Activated effector memory CD4-positive, alpha-beta T cell treated with anti-CD3 and anti-CD28 coated beads, Interleukin-2, amount 50 U/mL, for 16 hours (primary cell): ENCODE measurements at places on chromosomes 16 and 17.

GRCh38 chr16:14181371-14182050, 110.4 kb downstream of the MRTFB start:
- no peak for DNase-seq

- DNase-seq: no peak
Measured at GRCh38 chr17:14818469-14818868, 446.7 kb downstream of the PMP22 start.

DNA sequence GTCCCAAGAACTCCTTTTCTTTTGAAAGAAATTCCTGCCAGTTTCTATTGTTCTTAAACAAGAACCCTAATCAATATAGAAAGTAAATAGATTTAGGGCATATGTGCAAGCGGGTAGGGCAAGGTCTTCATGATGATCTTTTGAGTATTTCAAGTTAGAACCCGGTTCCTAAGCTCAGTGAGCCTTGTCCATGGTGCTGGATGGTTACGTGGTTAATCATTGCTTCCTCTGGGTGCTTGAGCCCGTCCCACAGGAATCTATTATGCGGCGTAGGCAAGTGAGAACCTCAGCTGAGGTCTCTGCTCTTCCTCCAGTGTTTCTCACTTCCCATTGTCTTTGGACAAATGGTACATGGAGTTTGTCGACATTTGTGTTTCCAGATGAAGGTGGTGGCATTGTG, 580.8 kb upstream of the EEF2KMT start:
- no peak for DNase-seq

DNA sequence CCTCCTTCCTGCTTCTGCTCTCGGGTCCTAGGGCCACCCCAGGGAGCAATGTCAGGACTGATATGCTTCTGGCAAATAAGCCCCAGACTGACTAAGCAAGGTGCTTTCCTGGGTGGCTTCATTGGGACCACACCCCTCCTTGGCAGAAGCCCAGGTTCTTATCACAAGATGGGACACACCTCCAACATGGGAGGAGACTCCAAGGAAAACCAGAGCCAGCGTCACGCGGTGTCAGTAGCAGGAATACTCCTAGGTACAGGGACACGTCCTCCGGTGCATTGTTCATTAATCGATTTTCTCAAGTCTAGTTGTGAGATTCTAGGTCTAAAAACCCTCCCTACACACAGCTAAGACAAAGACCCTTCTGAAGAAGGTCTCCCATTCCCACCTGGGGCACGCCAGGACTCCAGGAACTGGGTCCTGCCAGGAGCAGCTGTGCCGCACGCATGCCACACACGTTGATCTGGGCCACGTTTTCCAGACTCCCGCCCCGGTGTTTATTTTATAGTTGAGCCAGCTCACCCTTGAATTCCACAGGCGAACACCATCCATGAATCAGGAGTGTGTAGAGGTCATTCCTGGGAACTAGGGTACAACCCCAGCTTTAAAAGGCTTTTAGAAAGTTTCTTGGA, 30.8 kb downstream of the FA2H start:
- DNase-seq: no peak

DNA sequence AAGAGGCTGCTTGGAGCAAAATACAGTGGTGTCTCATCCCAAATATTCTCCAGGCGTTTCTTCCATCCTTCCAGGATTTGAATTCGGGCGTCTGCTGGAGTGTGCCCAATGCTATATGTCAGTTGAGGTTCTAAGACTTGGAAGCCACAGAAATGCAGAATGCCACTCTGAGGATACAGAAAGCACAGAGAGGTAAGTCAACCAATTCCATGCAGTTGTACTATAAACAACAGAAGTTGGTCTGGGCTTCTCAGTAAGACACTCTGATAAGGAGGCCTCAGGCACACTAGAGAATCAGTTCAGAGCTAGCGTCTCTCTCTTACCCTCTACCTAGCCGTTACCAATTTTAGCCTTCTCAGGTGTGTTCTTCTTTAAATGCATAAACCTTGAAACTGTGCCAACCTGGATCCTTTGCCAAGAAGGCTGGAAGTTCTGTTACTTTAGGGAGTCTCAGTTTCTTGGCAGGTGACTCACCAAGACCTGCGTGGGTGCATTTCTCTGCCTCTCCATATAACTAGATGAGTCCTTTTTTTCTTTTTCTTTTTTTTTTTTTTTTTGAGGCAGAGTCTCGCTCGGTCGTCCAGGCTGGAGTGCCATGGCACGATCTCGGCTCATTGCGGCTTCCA, 15.1 kb downstream of the NQO1 start:
- DNase-seq: no peak

- no peak for DNase-seq
Measured at GRCh38 chr16:1146409-1146808, 6.5 kb upstream of the CACNA1H start.

- no peak for DNase-seq
Measured at GRCh38 chr17:42642336-42642735, 16.7 kb upstream of the TUBG2 start.
